ENCODE measurements at places on chromosomes 6 and 20.
A peak's percentile ranks its signal among the peaks of the same experiment; 100 is the strongest.

DNA sequence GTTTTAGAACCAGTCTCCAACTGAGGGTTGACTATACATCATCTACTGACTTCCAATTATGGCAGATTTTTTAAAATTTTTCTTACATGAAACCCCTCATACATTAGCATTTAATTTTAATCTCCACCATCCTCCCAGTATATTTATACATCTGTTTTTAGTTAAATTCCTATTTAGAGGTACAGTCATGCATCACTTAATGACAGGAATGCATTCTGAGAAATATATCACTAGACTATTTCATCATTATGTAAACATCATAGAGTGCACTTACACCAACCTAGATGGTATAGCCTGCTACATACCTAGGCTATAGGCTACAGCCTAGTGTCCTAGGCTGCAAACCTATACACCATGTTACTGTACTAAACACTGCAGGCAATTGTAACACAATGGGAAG lies 316.7 kb upstream of the MARCKS start:
- no peak for DNase-seq

- DNase-seq = no peak
Observed at GRCh38 chr20:43670423-43670822, 3.5 kb downstream of the MYBL2 start.

DNA sequence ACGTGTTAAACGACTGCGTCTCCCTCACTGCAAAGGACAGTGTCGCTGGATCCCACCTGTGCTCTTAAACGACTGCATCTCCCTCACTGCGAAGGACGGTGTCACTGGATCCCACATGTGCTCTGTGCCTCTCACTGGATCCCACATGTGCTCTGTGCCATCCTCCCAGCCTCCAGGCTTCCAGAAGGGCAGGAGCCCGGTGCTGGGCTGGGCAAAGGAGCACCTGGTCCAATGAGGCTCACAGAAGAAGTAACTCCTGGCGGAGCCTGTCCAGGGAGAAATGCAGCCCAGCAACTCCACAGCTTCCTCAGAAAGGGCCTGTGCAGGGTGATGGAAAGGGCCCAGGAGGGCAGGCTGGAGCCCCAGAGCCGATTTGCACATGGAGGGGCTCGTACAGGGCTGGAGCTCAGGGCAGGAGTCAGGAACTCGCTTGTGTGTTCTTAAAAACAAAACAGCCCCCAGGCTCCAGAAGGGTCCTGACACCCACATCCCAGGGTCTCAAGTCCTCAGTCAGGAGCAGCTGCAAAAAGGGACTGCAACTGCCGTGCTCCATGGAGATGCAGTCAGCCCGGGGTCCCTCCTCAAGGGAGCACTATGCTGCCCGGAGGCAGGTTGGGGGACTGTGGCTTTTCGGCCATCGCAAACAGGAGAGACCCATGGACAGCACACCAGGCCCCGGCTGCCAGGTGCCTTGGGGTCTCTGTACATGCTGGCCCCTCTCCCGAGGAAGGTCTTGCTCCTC lies 52.7 kb downstream of the DLL1 start:
- DNase-seq = no peak

DNA sequence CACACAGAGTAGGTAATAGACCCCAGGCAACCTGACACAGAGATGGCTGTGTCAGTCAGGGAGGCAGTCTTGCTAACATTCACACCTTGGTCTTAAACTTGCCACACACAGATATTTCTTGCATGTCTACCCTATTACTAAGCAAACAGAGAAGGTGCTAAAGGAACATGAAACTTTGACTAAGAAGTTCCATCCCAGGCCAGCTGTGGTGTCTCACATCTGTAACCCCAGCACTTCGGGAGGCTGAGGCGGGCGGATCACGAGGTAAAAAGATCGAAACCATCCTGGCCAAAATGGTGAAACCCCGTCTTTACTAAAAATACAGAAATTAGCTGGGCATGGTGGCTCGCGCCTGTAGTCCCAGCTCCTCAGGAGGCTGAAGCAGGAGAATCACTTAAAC lies 222.4 kb upstream of the JARID2 start:
- no peak for DNase-seq

DNA sequence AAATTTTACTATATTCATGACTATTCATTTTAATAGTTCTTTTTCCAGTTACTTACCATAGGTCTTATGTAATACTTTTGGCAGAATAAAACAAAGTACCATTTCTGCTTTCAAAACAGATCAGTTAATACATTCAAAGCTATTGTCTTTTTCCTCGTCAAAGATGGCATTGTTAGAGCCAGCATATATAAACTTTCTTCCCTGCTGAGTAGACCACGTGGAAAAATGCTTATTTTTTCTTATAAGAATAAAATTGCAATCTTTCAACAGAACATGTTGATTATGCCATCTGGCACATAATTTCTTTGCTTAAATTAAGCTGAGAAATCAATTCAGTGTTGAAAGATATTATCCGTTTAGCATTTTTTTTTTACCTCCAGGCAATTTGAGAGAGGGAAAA lies 34.9 kb upstream of the EXOC2 start:
- DNase-seq = no peak

- DNase-seq = no peak
Observed at GRCh38 chr6:37126493-37126958, 43.4 kb upstream of the PIM1 start.

GRCh38 chr6:46816626-46817025 lies 23.4 kb downstream of the MEP1A start:
- DNase-seq = no peak

DNA sequence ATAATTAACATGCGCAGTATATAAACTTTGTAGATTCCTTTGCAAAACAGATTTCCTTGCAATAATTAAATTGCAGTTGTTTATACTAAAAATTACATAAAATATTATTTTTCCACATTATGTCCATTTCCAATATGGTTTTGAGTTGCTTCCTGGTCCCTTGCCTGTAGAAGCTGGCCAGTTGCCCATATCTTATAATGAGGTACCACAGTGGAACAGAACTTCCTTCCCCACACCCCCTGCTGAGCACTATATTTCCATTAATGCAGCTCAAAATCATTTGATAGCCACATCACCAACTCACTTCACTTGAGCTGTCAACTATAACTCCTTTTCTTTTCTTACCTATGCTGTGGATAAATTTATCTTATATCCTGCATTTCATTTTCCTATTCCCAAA lies 194.6 kb downstream of the DST start:
- DNase-seq = no peak

DNA sequence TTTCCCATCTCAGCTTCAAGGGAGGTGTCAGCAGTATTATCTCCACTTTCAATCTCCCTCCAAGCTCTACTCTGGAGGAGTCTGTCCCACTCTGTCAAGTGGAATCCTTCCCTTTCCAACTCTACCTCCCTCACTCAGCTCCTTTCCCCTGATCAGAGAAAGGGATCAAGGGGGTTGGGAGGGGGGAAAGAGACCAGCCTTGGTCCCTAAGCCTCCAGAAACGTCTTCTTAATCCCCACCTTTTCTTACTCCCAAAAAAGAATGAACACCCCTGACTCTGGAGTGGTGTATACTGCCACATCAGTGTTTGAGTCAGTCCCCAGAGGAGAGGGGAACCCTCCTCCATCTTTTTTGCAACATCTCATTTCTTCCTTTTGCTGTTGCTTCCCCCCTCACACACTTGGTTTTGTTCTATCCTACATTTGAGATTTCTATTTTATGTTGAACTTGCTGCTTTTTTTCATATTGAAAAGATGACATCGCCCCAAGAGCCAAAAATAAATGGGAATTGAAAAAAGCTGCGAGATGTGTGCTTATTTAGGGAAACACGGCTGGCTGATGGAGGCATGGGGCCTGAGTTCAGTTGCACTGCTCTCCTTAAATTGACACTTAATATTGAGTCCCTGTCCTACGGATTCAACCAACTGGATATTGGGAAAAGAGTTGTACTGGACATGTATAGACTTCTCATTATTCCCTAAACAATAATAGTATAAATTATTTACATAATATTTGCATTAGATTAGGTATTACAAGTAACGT lies 4.9 kb downstream of the TUBB start:
- DNase-seq = no peak

GRCh38 chr6:111354758-111355555 lies 128.1 kb downstream of the REV3L start:
- no peak for DNase-seq

DNA sequence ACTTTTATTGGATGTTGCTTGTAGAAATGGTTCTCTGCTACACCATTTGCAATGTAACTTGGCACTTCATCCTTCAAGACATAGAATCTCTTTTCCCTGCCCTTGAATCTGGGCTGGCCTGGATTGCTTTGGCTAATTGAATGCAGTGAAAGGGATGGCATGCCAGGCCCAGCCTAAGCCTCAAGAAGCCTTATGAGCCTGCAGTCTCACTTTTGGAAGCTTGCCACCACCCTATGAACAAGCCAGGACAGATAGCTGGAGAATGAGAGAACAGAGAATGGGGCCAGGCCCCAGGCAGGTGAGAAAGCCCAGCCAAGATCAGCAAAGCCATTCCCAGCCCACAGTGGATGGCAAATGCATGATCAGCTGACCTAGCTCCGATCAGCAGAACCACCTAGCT lies 350.7 kb upstream of the RNF24 start:
- DNase-seq = no peak

- DNase-seq = no peak
Observed at GRCh38 chr6:129684903-129685661, 24.9 kb downstream of the ARHGAP18 start.

- no peak for DNase-seq
Observed at GRCh38 chr20:58310291-58310782, 822 bp downstream of the RAB22A start.

GRCh38 chr6:18265787-18266522 lies 1.6 kb upstream of the DEK start:
- DNase-seq = no peak

- DNase-seq = no peak
Observed at GRCh38 chr20:4920655-4921054, 80.7 kb downstream of the SLC23A2 start.

DNA sequence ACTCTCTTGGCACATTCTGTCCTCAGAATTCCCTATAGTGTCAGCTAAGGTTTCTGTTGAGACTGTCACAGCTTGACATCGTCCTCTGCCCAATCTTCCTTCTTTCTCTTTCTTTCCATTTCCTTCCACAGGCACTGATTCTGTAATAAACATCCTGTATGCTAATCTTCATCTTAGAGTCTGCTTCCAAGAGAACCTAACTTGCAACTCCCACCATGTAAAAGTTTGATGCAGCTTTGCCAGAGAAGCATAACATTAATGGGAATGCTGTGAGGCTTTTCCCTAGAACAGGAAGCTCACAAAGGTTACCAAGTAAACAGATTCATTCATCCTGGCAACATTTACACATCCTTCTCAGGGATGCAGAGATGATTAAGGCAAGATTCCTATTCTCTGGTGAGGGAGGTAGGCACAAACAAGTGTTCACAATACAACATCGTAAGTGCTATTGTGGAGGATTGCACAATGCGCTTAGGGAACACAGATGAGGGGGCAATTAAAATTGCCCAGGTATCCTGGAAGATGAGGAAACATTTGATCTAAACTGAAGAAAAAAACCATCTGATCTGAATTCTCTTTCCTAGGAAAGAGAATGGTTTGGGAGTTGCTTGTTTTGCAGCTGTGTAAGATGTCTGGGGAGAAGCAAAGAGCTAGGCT lies 74.7 kb downstream of the GRM1 start:
- no peak for DNase-seq

- DNase-seq = no peak
Observed at GRCh38 chr20:11473983-11474382, 443.7 kb upstream of the BTBD3 start.

GRCh38 chr6:158191761-158192160 lies 23.6 kb downstream of the GTF2H5 start:
- no peak for DNase-seq

DNA sequence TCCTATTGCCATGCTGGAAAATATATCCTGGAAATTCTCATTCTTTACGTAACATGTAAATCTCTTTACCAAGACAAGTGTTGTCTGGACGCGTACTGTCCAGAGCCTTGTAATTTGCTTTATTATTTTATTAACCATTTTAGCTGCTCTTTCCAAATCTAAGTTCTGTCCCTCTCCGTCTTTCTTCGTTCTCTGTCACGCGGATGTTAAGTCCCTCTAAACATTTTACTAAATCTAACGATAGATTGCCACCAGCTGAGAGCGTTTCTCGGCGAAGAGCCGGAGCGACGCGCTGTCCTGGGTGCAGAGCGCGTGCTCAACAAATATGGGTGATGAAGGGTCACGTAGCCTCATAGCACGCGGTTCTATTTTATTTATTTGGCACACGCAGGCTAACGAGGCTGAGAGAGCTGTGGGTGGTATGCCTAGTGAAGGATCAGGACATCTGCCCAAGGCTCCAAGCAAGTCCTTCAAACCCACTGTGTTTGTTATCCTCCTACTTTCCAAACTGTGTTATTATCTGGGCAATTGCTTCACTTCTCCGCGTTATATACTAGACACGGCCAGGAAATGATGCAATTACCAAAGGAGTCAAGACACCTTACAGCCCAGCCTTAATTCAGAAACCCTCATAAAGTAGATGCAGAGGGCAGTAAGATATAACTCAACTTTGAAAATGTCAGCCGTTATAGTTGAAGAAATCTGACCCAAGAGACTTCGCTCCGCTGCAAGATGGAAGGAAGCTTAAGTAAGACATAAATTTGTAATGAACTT lies 10.0 kb upstream of the NCOA7 start:
- peak; percentile 70 for DNase-seq
